ENCODE measurements at places on chromosomes 5 and 9.
A peak's percentile ranks its signal among the peaks of the same experiment; 100 is the strongest.

DNA sequence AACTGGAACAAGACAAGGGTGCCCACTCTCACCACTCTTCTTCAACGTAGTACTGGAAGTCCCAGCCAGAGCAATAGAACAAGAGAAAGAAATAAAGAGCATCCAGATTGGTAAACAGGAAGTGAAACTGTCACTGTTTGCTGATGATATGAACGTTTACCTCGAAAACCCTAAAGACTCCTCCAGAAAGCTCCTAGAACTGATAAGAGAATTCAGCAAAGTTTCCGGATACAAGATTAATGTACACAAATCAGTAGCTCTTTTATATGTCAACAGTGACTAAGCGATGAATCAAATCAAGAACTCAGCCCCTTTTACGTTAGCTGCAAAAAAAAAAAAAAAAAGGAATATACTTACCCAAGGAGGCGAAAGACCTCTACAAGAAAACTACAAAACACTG, 306.6 kb downstream of the PLK2 start:
- no peak for DNase-seq

GRCh38 chr5:178212241-178213002, 8.1 kb downstream of the HNRNPAB start:
- DNase-seq = no peak

GRCh38 chr9:137303893-137304382, 1.9 kb upstream of the NRARP start:
- DNase-seq = no peak

DNA sequence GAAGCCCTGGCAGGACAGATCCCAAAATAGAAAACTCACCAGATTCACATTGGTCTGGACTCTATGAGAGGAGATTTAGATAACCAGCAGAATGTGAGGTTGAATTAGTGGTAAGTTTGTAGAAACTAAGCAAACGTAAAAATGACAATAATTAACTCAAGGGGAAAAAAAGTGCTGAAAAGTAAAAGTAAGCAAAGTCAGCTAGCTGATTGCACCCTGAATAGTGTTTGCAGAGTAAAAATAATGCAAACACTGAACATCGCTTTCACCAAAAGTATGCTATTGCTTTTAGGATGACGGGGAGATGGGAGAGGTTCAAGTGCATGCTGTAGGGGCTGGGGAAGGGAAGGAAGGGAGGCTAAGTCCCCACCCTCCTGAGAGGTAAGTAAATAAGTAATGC, 92.5 kb upstream of the RARS1 start:
- DNase-seq = no peak

- no peak for DNase-seq
Measured at GRCh38 chr5:169656125-169656901, 19.2 kb downstream of the DOCK2 start.

DNA sequence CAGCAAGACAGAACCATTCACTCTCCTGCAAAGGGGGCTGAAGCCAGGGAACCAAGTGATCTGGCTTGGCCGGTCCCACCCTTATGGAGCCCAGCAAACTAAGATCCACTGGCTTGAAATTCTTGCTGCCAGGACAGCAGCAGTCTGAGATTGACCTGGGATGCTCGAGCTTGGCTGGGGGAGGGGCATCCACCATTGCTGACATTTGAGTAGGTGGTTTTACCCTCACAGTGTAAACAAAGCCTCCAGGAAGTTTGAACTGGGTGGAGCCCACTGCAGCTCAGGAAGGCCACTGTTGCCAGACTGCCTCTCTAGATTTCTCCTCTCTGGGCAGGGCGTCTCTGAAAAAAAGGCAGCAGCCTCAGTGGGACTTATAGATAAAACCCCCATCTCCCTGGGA, 60.5 kb downstream of the TNFSF8 start:
- DNase-seq = no peak

DNA sequence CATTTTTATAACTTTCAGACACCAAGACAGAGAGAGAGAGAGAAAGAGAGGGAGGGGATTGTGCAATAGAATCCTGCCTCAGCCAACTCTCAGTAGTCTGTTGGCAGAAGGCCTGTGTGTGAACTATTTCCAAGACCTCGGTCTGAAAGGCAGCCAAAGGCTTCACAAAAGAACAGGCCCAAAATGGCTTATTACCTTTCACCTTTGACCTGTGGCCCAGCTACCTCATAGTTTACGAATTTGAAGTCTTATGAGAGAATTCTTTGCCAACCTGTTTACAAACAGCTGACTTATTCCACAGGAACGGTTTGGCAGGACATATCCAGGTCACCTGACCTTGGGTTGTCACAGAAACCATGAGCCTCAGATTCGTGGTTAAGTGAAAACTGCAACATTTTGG, 48.6 kb downstream of the NR2F1-AS1 start:
- DNase-seq = no peak

DNA sequence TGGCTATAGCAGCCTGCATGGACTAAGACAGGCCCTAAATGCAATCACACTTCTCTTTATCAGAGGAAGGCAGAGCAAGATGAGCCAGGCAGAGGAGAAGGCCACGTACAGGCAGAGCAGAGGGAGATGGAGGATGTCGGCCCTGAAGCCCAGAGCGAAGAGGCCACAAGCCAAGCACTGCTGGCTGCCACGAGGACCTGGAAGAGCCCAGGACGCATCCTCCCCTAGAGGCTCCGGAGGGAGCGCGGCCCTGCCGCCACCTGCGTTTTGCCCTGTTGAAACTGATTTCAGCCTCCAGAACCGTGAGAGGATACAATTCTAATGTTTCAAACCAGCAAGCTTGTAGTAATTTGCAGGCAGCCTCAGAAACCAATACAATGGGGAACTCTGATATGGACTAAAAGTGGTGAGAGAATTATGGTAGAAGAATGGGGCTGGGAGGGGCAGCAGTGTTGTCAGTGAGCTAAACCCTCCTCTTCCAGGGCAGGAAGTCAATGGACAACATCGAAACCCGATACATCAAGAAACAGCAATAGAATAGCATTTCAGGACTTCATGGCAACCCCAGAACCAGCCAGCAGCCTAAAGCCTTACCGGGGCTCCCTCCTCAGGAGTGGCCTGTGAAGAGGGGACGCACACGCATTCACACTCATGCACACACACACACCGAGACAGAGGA, 32.6 kb downstream of the ADAMTS2 start:
- DNase-seq = no peak

DNA sequence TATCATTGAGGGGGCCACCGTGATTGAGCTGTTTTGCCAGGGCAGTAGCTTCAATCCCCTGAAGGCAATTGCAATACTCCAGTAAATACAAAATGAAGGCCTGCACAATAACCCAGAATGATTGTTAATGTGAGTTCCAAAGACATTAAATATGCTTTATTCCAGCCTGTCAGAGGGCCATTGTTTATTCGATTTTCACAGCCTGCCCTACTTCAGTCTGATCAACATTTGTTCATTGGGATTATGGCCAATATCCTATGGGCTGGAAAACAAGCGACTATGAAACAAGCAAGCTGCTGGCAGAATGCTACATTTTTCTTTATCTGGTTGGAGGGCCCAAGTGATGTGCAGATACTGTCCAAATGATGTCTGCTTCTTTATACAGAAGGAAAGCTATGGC, 543.1 kb downstream of the TLE1 start:
- no peak for DNase-seq

DNA sequence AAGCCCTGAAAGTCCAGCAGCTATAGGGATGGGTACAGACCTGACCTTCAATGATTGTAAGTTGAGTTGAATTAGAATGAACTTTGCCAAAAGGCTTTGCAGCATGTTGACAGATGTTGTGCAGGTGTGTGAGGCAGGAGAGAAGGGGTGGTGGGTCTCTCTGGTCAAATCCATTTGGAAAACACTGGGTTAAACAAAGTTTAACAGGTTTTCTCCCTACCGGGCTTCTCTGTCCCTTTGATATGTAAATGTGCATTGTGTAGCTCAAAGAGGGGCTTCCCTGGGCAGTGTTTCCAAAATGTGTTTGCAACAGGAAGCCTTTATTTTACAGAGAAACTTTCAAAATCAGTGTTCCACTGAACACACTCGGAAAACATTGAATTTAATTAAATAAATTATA, 72.1 kb upstream of the BRINP1 start:
- DNase-seq = no peak

DNA sequence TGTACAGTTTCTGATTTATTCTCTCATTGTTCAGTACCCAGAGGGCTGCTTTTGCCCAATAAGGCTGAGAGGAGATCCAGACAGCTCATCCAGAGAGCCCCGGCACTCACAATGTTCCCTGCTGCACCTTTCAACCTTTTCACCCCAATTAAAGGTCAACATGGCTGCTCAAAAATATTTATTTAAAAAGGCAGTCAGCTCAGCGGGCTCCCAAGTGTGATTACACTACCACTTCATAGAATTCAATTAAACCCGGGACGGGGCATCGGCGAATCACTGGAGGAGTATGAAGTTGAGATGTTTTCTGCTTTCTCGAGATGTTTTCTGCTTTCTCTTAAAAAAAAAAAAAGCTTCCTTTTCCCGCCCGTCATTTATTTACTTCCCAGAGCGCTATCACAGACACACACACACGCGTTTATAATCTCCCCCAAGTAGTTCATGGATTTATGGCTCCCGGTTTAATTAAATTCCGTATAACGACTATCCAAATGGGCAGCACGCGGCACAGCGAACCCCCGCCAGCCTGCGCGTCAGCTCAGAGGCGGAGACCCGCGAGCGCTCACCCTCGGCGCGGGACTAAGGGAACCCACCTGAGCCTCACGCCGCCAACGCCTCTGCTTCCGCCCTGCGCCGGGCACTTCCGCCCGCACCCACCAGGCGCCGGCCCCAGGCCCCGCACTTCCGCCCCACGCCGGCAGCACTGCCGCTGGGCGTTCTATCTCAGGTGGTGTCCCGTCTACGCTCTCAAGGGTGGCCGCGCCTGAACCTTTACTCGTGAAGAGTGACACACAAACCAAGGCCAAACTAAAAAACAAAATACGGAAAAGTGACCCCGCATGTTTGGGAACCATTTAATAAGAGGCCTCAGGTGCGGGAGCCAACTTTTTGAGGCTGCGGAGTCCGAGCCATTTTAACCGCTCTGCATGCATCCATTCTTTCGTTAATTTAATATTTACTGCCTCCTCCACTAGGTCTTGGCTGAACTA, at the start of gene C5orf63:
Gene C5orf63, minus strand, starts transcription at position 642 of the 986 bp plus-strand sequence. CDS start 14,507 bp downstream, outside the sequence.
- peak; percentile 25 for DNase-seq

DNA sequence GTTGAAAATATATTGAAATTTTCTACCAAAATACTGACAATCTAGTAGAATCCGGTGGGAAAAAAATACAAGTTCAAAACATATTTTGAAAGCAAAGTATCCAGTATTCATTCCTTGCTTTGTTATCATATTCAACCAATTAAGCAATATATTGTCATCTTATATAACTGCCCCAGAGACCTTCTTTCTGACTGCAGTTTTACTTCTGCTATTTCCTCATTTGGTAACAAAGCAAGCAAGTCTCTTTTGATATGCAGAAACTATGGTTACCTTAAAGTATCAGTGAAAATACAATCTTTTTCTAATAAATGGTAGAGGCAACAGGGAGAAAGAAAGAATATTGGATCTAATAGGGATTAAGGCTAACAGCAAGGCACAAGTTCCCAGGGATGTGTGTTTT, 663.7 kb upstream of the MEF2C start:
- DNase-seq = no peak

- no peak for DNase-seq
Measured at GRCh38 chr9:38205279-38205678, 136.3 kb upstream of the SHB start.

DNA sequence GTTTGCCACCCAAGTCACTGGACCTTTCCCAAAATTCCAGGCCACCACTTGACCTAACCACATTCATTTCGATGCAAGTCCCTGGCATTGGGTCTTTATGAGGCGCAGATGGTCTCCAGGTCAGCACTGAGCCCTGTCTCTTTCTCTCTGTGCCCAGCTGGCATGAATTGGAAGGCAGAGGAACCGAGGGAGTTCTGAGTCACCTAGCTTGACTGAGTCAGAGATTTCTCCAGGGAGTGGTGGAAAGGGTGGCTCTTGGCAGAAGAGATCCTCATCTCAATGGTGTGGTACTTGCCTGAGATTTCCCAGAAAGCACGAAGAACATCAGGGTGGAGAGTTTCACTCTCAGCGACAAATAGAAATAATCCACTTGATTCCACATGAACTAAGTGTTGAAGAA, 43.8 kb downstream of the WDR36 start:
- no peak for DNase-seq

GRCh38 chr5:135502836-135503520, 32.8 kb downstream of the NEUROG1 start:
- DNase-seq = no peak

DNA sequence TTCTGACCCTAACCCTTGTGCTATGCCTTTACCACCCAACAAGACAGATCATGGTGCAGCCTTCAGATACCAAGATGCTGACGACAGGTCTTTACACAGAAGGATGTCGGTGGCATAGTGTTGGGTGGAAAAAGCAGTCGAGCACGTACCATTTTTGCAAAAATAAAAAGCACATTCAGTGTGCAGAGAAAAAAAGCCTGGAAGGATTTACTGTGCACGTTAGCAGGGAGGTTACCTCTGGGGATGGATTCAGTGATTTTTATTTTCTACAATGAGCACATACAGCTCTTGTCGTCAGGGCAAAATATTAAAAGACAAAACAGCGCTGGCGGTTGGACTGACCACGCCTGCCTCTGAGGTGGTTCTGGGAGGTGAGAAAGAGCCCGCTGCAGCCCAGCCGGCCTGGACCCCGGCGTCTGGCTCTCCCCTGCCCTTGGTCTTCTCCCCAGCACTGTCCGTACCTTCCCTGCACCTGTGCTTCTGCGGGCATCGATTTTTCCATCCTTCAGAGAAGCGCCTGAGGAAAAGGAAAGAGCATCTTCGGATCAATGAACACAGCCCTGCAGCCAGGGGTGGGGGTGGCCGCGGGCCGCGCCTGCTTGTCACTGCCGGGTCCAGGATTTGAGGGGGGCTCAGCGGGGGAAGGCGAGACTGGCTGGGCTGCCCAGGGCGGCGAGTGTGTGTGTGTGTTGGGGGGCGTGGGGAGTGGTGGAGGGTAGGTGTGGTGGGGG, 200.0 kb upstream of the IER5L start:
- no peak for DNase-seq

DNA sequence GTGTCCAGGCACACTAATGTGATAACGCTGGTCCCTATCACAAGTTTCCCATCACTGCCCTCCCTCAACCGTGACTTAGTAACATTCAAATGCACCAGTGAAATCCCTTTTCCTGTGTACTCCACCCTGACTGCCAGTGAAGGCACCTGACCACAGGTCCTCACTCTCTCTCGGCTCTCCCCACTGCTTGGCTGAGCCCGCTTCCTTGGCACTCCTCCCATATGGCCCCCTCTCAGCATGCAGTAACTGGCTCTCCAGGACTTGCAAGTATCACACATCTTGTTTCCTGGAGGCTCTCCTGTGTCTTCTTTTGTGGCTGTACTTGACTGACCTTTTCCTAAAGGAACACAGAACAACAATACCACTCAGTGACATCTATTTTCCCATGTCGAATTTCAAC, 292.0 kb upstream of the ZNF608 start:
- no peak for DNase-seq
